Progenitor cell of endocrine pancreas (in vitro differentiated cells): ENCODE measurements at places on chromosomes 12 and 14. TPM values are rescaled to one million over a fixed set of nuclear protein-coding genes. Genes with fewer than 3 reads are reported as not detected.

HOXC12 gene
- not detected in 2 replicates for total RNA-seq

PTHLH gene
- total RNA-seq, result 0.93 and 1.3 TPM in 2 replicates

OAS1 gene
- 0.38 TPM in 1 of 2 replicates, not detected in the other for total RNA-seq

CFAP251 gene
- 8.9 and 9.3 TPM in 2 replicates for total RNA-seq

DNA sequence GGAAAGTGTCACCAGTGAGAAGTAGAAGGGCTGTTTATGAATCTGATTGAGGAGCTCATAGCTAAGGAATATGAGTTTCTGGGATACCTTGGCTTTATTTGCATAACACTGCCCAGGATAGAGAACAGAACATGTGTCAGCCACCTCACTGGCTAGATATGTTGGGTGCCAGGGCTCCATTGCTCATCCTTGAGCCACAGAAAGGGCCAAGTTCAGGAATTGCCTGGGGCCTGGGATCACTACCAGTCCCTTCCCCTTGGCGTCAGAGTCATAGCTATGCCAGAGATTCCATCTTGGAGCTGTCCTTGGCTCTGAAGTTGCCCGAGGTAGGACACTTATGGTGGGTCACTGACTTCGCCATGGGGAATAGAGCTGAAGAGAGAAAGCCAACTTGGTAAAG, 49.0 kb downstream of the IFT43 start:
- DNase-seq, result no peak

DNA sequence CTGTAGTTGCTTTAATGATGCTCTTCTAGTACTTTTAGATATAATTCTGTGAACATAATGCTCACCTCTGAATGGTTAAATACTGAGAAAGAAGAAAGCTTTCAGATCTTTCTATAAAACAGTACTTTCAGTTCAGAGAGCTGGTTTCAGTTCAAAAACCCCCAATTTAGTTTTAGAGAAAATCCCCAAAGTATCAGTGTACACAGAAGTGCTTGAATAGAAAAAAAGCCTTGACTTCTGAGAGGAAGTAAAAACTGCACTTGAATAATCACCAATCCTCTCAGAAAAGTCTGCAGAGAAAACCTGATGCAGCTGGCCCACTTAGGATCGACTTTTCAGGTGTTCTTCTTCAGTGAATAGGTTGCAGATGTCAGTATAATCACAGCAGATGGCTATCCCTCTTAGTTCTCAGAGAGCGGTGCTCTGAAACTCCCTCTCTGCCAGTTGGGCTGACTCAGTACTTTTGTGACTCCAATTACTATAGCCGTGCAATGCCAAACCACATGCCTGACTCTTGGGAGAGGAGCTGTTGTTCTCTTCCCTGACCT, 616.3 kb downstream of the LRFN5 start:
- no peak for DNase-seq

- DNase-seq, result no peak
Observed at GRCh38 chr14:70619708-70620107, 19.3 kb upstream of the MED6 start.

DNA sequence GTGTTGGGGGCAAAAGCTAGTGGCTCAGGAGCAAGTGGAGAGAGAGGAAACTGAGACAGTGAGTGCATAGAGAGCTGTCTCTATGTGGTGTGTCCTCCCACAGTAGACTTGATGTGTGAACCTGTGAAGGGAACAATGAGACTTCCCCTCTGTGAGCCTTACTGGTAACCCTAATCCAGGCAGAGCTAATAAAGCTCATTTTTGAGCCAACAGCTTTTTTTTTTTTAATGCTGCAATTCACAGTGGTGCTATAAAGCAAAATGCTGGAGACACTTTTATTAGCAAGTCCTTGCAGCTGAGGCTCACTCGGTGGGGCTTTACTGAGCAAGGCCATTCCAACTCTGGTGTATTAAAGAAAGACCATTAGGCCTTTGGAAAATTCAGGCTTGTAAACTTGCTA, 26.9 kb downstream of the FBXW8 start:
- no peak for DNase-seq

GRCh38 chr14:104738375-104739019, 14.4 kb upstream of the SIVA1 start:
- no peak for DNase-seq

DNA sequence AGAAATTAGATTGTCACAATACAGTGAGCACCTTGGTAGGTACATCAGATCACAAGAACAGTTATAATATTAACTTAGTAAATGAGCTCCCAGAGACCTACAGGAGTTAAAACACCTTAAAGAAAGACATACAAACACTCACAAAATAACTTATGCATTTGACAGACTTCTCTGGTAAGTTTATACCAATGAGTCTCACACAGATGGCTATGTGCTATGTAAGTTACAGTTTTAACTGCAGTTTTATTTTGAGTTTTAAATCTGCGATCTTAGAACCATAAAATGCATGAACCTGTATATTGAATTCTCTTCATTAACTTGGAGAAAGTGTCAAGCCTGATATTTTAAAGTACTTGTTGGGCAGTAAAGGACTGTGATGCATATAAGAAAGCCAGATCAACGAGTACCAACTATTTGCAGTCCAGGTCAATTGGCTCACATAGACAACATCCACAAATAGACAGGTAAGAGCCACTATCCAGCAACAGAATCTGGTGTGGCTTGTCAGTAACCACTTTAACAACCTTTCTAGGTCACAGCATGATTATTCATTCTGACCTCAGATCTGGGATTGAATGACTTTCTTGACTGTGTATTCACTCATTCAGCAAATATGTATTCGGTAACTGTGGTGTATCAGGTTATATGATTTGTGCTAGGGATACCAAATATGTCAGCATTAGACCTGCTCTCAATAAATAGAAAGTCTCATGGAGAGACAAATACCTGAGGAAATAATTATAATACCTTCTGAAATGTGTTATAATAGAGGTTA, 856.6 kb upstream of the MGAT4C start:
- DNase-seq, result no peak

DNA sequence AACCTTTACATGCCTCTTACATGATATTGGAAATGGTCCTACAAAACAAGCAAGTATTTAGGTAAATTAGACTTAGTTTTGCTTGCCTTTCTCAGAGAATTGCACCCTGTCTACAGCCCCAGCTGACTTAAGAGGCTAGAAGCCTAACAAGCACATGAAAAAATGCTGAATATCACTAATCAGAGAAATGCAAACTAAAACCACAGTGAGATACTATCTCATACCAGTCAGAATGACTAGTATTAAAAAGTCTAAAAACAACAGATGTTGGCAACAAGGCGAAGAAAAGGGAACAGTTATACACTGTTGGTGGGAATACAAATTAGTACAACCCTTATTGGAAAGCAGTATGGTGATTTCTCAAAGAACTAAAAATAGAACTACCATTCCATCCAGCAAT, 103.8 kb downstream of the EGLN3 start:
- DNase-seq, result no peak
